ENCODE measurements at places on chromosomes 3 and 15. TPM values are rescaled to one million over a fixed set of nuclear protein-coding genes. Genes with fewer than 3 reads are reported as not detected.

PEX5L gene
- total RNA-seq, result not detected

- no peak for DNase-seq
- no peaks in the 10 kb centered on the region for H3K4me1 ChIP-seq
- peaks cover 13% of the 10 kb centered on the region for H3K27me3 ChIP-seq
- H3K27ac ChIP-seq, result no peak overlapping the region
Observed at GRCh38 chr3:167736264-167736787, 805 bp downstream of the SERPINI1 start.

- H3K4me1 ChIP-seq, result peaks cover 23% of the 10 kb centered on the region
- H3K4me3 ChIP-seq, result no peak overlapping the region
- H3K36me3 ChIP-seq, result peaks cover 2% of the 10 kb centered on the region
- no peaks in the 10 kb centered on the region for H3K27me3 ChIP-seq
Observed at GRCh38 chr15:56042982-56043980, 49.9 kb upstream of the NEDD4 start.

CD276 gene
- 196 TPM for total RNA-seq

DNA sequence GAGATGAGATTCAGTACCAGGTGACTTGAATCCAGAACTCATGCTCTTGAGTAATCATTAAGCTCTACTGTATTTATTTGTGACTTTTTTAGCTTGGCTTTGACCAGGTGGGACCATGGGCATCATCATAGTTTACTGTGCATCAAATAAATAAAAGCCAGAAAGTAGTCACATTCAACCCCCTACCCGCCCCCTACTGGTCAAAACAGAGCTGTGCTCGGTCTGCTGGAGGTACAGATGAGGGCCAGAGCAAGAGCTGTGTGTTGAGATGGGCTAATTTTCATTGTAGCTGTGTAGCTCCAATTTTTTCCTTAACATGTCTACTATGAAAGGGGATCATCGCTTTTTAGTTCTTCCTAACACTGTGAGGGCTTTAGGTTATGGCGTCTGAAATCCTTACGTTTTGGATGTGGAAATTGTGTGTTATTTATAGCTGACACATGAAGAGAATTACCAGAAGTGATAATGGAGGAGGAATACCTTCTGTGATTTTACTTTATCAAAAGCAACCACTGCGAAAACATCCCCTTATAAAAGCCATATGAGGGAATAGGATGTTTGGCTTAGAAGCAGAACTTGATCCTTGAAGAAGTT lies 375.1 kb downstream of the PTPRG start:
- H3K27ac ChIP-seq, result no peak overlapping the region
- H3K27me3 ChIP-seq, result no peaks in the 10 kb centered on the region
- peaks cover 9% of the 10 kb centered on the region for H3K36me3 ChIP-seq
- no peaks in the 10 kb centered on the region for H3K4me1 ChIP-seq
- no peak for DNase-seq
- no peak overlapping the region for H3K4me3 ChIP-seq

DNA sequence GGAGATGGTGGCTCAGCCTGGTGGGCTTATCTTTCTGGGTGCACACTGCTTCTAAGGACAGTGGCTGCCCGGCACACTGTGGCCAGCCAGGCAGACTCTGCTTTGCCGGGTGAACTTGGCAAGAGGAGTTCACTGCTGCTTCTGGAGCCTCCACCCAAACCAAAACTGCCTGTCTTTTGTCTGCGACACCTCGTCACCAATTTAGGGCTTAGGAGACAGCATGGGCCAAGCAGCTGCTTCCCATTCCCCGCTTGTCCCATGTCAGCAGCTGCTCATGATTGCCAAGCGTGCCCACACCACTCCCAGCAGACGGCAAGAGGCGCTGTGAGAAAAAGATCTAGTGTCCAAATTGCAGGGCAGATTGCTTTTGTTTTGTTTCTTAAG lies 57.3 kb downstream of the LSM3 start:
- no peaks in the 10 kb centered on the region for H3K27me3 ChIP-seq
- H3K27ac ChIP-seq, result no peak overlapping the region
- DNase-seq, result no peak
- peaks cover 14% of the 10 kb centered on the region for H3K4me1 ChIP-seq
- H3K4me3 ChIP-seq, result no peak overlapping the region
- peaks cover 6% of the 10 kb centered on the region for H3K36me3 ChIP-seq

GRCh38 chr3:105166893-105167292 lies 199.8 kb upstream of the ALCAM start:
- DNase-seq, result no peak
- no peak overlapping the region for H3K27ac ChIP-seq
- no peaks in the 10 kb centered on the region for H3K36me3 ChIP-seq
- H3K27me3 ChIP-seq, result no peaks in the 10 kb centered on the region
- H3K4me1 ChIP-seq, result peaks cover 20% of the 10 kb centered on the region
- H3K4me3 ChIP-seq, result no peak overlapping the region

GRCh38 chr15:67127965-67128364 lies 62.6 kb downstream of the SMAD3 start:
- H3K36me3 ChIP-seq, result no peaks in the 10 kb centered on the region
- no peak overlapping the region for H3K4me3 ChIP-seq
- DNase-seq, result no peak
- peak overlapping the region; percentile 74 for H3K27ac ChIP-seq
- peaks cover 53% of the 10 kb centered on the region for H3K4me1 ChIP-seq

DNA sequence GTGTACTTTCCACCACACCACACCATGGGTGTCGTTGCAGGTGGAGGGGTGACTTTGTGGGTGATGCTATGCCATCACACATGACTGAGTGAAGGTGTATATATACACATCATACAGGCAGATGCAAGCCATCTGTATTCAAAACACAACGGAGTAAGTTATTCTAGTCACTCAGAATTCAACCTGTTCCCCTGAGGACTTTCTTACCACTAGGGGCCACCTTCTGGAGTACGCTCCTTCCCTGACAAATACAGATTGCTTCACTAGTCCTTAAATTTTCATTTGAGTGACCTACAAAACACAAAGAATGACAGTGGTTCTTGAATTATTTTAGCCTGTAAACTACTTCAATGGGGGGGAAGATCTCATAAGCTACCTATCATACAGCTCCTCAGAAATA lies 52.8 kb upstream of the NTRK3 start:
- H3K27ac ChIP-seq, result no peak overlapping the region
- DNase-seq, result no peak
- H3K36me3 ChIP-seq, result no peaks in the 10 kb centered on the region
- no peaks in the 10 kb centered on the region for H3K4me1 ChIP-seq

CYP8B1 gene
- not detected for total RNA-seq

DNA sequence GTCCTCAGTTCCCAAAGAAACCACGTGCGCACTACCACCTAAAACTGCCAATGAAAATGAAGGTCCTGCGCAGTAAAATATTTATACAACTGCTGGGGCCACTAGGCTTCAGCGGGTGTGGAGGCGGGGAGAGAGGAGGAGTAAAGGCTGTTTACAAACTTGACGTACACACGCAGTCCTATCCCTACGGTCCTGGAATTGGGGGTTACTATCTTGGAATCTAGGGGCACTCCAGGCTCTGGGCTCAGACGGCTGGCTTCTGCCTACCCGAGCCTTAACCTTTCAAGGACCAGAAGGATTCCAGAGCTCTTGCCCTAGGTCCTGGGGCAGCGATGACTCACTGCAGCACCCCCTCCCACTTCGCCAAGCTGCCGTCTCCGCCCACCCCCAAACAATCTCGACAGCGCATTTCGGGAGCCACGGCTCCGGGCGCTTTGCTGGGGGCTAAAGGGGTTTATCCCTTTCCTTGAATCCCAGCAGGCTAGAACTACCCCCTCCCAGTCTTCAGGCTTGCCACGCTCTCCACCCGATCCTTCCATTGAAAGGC lies 3.0 kb downstream of the ADAMTS9 start:
- no peaks in the 10 kb centered on the region for H3K27me3 ChIP-seq
- H3K36me3 ChIP-seq, result no peaks in the 10 kb centered on the region
- peaks cover 35% of the 10 kb centered on the region for H3K4me1 ChIP-seq
- DNase-seq, result no peak

DNA sequence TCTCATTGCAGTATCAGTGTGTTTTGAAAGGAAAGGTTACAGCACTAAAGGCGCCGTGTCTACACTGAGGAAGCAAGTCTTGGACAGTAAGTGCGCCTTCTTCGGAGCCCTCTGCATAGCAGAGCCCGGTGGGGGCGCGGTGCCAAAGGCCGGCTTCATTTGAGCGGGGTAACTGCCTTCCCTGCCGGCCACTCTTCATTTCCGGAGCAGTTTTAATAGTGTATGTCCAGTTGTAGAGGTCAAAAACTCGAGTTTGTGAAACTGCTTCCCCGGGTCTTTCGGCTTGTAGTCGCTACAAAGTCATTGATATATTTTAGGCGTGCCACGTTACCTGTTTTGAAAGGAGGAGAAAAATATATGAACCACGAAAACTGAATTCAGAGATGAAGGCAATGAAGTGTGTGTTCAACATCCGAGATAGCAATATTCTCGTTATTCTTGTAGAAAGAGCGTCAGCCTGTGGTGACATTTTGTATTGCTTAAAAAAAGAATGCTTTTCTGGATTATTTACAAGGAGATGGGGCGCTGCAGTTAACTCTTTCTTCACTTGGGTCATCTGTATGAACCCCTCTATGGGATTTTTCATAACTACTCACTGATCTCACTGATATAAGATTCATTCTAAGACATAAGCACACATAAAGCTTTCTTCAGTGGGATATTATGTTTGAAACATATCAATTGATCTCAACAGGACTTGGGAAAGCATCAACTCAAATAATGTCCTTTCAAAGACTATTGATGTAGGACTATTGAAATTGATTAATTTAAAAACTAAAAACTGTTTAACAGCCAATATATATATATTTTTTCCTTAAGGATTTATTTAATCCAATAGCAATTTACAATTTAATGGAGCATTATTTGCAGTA lies 3.0 kb downstream of the ALCAM start:
- H3K4me3 ChIP-seq, result peak overlapping the region; percentile 97
- H3K36me3 ChIP-seq, result peaks cover 4% of the 10 kb centered on the region
- peaks cover 52% of the 10 kb centered on the region for H3K4me1 ChIP-seq
- H3K27ac ChIP-seq, result peak overlapping the region; percentile 95

DNA sequence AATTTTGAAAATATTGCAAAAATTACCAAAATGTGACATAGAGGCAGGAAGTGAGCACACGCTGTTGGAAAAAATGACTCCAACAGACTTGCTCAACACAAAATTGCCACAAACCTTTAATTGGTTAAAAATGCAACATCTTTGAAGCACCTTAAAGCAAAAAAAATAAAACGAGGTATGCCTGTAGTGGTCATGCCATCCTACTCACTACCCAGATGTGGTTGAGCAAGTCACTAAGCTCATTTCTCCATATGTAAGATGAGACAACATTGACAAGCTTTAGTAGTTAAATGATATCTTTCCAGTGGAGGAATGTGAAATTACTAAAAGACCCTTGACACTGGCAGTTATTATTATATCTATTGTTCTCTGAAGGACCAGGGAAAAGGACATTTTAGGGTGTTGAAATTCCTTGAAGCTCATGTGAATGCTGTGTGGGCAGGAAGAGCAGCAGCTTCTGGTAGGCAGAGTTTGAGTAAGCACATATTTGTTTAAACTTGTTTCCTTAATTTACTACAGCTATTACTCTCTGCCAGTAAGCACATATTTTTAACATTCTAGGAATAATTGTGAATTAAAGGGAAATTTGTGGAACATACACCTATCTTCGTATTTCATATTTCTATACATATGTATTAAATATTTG lies 131.6 kb upstream of the P2RY1 start:
- H3K4me1 ChIP-seq, result no peaks in the 10 kb centered on the region
- H3K27ac ChIP-seq, result no peak overlapping the region
- no peaks in the 10 kb centered on the region for H3K36me3 ChIP-seq

DNA sequence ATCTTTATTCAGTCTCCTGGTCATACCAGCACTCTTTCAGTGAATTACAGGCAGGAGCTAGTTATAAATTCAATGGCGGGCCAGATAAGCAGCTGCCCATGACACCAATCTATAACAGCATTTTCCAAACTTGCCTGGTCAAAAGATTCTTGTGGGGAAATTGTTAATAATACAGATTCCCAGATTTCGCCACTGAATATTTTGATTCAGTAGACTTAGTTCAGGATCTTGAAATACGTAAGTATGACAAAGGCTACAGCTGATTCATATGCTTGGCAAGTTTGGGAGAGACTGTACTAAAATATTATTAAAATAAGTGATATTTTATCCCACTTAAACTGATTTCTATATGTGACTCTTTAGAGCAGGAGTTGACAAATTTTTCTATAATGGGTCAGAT lies 119.3 kb downstream of the TMCO5A start:
- no peak for DNase-seq
- H3K36me3 ChIP-seq, result no peaks in the 10 kb centered on the region
- H3K27ac ChIP-seq, result no peak overlapping the region
- H3K27me3 ChIP-seq, result no peaks in the 10 kb centered on the region
- no peak overlapping the region for H3K4me3 ChIP-seq

DNA sequence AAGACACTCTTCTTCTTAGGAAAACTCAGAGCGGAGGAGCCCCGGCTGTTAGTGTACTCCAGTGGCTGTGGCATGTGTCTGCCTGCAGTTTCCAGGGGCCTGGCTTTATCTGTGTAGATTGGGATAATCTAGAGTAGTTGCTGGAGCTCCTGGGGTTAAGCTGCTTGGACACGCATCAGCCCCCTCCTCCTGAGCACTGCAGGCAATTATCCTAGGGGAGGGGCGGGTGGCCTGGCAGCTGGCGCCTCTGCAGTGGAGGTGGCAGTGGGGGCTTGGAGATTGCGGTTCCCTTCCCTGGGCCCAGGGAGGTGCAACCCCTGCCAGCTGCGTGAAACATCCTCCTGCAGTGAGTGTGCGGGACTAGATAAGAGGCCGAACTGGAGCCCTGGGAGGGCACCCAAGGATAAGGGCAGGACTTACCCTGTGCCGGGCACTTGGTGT lies 68.2 kb downstream of the EFCAB12 start:
- H3K27ac ChIP-seq, result no peak overlapping the region
- no peaks in the 10 kb centered on the region for H3K36me3 ChIP-seq
- peaks cover 4% of the 10 kb centered on the region for H3K4me1 ChIP-seq
- peak; percentile 53 for DNase-seq
- H3K4me3 ChIP-seq, result no peak overlapping the region
- H3K27me3 ChIP-seq, result no peaks in the 10 kb centered on the region

ALDH1A2 gene
- 0.54 TPM for total RNA-seq

GRCh38 chr3:3081381-3082233 lies 28.6 kb downstream of the IL5RA start:
- DNase-seq, result no peak
- H3K36me3 ChIP-seq, result no peaks in the 10 kb centered on the region
- no peak overlapping the region for H3K4me3 ChIP-seq
- H3K27me3 ChIP-seq, result peaks cover 2% of the 10 kb centered on the region
- no peak overlapping the region for H3K27ac ChIP-seq

ARL14 gene
- total RNA-seq, result not detected

DNA sequence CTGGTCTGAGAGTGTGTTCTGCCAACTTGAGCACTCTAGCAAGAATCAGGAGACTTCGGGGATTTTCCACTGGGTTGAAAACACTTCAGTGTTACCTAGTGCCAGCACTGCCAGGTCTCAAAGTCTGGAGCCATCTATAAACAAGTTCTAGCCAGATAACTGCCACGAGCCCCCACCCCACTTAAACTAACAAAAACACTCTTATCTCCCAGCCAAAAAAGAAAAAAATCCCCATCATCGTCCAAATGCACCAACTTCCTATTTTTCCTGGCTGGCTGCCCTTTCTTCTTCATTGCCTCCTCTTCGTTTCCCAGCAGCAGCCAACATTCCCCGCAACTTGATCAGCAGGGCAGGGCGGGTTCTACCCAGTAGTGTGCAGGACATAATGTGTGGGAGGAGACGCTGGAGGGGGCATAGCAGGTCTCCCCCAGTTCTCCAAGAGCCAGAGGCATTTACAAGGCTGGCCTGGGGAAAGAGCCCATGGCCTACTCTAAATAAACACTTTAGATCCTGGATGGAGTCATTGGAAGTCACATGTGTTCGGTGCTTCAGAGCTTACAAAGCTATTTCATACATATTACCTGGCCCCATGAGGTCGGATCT lies 29.5 kb downstream of the C2CD4B start:
- no peak for DNase-seq
- peak overlapping the region; percentile 68 for H3K27ac ChIP-seq
- H3K27me3 ChIP-seq, result peaks cover 2% of the 10 kb centered on the region
- peaks cover 24% of the 10 kb centered on the region for H3K4me1 ChIP-seq
- peaks cover 3% of the 10 kb centered on the region for H3K36me3 ChIP-seq

Measured in chondrocyte (in vitro differentiated cells).